ENCODE measurements at places on chromosomes 4 and X. TPM values are rescaled to one million over a fixed set of nuclear protein-coding genes. Genes with fewer than 3 reads are reported as not detected.

DNA sequence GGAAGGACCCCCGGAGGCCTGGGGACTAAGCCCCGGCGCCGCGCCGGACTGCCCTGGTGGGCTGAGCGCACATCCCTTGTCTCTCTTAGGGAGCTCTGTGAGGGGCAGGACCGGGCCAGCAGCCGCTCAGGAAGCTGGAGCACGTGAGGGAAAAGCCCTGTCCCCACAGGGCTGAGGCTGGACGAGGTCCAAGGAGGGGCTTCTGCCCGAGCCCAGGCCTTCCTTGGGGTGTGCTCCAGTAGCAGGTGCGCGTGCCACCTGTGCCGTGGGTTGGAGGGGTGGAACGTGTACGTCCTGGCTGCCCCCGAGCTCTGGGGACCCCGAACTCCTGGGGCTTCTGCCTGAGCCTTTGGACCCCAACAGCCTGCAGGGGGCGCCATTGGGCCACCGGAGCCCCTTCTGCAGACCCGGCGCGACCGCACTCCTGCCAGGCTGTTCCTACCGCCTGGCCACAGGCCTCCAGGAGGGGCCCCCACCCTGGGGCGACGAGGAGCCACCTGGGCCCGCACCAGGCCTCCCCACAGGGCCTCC, 27.2 kb downstream of the TACC3 start:
- peak; percentile 67 for DNase-seq

DNA sequence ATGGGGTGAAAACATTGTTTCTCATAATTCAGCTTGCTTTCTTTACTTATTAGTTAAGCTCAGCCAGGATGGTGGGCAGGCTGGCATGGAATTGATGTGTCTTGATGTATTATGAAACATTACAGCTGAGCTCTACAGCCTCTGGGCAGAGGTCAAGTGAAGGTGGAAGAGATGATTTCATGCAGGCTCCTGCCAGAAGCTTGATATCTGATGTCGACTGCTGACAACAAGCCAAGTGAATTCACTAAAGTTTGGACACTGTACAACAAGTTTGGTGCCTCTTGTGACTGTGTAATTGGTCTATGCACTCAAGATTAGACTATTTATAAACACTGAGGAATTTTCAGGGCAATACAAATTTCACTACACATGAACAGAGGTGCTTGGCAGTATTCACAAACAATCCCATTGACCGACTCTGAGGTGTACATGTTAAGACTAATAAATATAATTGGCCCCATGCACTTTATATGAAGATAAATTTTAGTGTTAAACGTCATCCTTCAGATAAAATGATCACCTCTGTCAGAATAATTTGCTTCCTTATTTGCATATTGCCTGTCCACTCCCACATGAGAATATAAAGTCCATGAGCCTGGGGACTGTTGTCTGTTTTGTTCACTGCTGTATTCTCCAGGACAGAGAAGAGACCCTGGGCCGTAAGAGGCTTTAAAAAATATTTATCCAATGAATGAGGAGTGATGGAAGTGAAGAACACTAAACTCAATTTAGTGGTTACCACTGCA, 612.2 kb downstream of the IQCM start:
- no peak for DNase-seq

DNA sequence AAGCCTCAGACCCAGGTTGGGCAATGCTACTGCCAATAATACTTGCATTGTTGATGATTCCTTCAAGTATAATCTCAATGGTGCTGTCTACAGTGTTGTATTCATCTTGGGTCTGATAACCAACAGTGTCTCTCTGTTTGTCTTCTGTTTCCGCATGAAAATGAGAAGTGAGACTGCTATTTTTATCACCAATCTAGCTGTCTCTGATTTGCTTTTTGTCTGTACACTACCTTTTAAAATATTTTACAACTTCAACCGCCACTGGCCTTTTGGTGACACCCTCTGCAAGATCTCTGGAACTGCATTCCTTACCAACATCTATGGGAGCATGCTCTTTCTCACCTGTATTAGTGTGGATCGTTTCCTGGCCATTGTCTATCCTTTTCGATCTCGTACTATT, 7.4 kb downstream of the LPAR4 start:
- no peak for DNase-seq

The PAGE1 gene
- not detected for polyA plus RNA-seq

GRCh38 chr4:94408549-94409374, 43.0 kb upstream of the PDLIM5 start:
- no peak for DNase-seq

DNA sequence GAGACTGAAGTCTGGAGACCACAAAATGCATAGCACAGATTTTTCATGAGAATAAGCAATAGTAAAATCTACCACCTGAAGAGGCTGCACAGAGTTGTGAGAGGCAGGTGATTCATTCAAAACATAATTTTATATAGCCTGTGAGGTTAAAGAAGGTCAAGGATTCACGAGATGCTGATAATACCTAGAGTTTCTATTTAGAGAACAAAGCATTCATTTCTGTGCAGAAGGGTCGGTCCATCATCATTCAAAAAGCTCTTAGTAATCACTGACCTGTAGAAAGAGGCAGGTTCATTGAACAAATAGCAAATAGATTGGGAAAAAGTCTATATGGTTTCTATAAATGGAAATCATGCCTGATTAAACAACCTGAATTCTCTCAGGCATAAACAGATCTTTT, 26.6 kb downstream of the GABRB1 start:
- DNase-seq, result no peak

DNA sequence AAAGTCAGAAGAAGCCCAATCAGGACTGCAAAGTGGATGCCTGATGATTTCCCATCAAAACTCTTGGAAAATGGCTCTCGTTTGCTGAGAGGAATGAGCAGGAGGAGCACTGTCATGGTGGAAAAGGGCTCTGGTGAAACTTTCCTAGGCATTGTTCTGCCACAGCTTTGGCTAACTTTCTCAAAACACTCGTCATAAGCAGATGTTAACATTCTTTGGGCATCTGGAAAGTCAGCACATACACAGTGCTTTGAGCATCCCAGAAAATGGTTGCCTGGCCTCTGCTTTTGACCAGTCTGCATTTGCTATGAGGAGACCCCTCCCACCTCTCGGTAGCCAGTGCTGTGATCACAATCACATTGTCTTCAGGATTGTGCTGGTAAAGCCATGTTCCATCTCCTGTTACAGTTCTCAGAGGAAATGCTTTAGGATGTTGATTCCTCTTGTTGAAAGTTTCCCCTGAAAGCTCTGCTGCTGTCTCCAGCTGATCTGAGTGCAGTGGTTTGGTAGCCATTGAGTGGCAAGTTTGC, 25.2 kb upstream of the TBC1D14 start:
- no peak for DNase-seq

The HSFX4 gene
- polyA plus RNA-seq, result 1.5 TPM

Data from thymus (tissue), 14 donors.